LHCN-M2 (cell line): ENCODE measurements at places on chromosomes 16 and 17.

DNA sequence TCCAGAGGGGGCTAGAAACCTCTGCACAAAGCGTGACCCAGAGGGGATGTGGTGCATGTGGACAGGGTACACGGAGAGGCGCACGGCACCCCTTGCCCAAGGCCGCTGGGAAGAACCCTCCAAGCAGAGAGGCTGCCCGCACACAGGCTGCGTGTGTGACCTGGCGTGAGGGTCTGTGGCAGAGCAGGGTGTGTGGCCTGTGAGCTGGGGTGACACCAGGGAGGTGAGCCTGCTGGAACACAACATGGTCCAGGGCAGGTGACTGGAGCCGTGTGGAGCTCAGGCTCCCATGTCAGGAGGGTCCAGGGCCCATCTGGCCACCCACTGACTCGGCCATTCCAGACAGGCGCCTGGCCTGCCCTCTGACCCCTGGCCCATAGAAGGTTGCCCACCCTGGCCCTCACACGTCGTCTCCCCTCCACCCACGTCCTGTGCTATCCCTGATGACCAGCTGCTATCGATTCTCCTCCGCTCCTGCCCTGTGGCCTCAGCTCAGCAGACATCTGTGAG, 14.8 kb upstream of the TMEM204 start:
- DNase-seq: no peak

- DNase-seq: no peak
Observed at GRCh38 chr17:1797323-1797722, 32.4 kb downstream of the SMYD4 start.

DNA sequence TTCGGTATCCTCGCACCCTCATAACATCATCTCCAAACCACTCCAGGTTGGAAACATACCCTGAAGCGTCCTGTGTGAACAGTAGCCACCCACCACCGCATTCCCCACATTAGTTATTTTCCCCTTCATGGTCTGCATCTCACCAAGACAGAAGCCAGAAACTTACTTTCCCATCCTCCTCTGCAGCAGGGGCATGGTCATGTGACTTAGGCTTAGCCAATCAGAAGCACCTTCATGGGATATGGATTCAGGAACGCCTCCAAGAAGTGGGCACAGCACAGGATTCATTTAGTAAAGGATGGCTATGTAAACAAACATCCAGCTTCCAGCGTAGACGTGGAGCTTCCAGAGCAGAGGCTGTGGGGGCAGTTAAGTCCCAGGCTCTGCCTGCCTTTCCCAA, 130.3 kb downstream of the AXIN2 start:
- DNase-seq: no peak

DNA sequence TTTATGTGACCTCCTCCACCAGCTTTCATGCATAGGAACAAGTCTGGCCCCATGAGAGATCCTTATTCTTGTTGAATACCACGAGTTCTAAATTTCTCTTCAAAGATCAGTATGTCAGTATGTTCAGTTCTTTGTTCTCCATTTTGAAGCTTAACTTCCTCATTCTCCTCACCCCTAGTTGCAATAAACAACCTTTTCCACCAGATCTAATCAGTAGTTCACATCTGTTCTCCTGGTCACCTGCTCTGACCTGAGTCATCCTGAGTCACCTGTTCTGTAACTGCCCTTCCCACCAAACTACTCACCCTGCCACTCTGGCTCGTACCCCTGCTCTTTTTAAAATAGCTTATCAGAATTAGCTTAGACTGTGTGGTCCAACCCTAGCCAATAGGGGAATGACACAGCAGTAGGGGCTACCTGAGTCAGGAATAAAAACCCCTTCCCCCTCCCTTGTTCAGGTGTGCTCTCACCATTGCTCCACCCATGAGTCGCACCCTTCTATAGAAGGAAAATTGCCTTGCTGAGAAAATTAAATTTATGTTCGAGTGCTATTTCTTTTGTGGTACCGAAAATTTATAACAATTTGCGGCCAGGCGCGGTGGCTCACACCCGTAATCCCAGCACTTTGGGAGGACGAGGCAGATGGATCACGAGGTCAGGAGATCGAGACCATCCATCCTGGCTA, 94.6 kb downstream of the EMP2 start:
- DNase-seq: no peak

DNA sequence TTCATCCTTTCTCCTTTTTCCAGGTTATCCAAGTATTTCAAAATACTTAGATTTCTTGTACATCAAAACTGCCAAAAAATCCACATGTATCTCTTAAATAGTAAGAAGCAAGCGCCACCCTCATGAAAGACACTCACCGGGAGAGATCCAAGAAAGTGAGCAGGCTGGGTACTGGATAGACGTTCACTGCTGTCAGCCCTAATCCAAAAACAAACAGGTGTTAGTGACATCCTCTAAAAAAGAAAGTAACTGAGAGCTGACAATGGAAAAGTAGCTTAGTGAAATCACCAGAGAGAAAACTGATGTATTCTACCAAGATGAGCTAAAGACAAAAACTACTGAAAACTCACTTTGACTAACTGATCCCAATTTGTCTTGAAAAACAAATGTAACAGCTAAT, 46.1 kb downstream of the MARVELD3 start:
- DNase-seq: peak; percentile 13

- no peak for DNase-seq
Observed at GRCh38 chr16:66623755-66624154, 19.3 kb downstream of the CMTM3 start.

DNA sequence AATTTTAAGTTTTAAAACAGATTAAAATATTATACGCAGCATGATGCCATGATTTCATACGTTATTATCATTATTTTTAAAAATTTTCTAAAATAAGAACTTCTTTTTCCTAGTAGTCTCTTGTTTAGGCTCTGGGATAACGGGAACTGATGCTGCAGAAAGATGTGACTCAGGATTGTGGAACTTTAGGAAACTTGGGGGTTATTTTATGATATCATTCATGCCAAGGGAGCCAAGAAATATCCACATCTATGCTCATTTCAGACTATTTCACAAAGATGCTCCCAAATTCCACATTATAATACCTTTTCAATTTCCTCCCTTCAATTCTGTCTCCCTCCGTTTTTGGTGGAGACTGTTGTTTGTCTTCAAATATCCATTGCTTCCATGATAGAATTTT, 236.4 kb downstream of the HS3ST3A1 start:
- DNase-seq: peak; percentile 35

DNA sequence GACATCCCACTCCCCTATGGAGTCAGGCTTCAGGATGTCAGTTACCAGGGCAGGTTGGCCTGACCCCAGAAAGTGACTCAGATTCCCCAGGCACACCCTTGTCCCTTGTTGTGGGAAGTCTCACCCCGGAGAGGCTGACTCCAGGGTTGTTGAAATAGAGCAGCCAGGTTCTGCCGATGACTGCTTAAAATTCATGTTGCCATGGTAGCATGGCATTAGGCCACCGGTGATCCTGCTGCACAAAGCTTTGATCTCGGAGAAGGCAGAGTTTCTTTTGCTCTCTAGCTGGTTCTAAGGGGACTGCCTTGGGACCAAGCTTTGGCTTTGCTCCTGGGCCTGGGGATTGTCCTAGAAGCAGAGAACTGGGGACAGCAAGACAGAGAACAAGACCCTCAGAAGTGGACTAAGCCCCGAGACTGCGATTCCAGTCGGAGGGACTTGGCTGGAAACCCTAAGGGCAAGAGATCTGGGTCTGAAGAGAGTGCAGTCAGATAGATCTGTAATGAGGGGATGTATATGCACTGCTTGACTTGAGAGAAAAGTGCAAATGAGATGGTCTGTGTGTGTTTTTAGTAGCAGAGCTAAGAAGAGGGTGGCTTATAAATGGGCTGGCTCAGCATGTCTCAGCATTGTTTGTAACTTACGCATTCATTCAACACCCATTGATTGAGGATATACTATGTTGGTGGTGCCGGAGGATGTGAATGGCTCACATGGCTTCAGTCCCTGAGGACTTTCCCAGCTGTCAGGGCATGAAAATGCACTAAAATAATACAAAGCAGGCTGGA, 106.9 kb downstream of the RGS9 start:
- DNase-seq: peak; percentile 32

DNA sequence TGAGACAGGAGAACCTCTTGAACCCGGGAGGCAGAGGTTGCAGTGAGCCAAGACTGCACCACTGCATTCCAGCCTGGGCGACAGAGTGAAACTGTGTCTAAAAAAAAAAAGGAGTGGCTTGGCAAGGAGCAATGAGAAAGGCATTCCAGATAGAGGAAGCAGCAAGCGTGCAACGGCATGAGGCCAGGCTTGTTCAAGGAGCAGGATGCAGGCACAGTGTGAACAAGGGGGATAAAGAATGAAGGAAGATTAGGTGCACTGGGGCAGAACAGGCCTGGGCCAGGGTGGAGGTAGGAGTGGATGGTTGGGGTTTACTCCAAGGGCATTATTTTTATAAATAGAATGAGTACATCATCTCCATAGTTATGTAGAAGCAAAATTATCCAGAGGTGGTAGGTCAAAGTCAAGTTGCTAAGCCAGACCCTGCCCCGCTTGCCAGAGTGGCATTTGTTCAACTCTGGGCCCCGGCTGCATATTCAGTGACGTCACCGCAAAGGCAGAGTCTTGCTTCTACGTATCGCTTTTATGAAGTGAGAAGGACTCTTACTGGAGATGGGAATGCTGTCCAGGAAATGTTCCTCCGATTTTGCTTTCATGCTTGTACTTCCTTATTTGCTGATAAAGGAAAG, 100.2 kb downstream of the KATNIP start:
- DNase-seq: no peak

GRCh38 chr17:81564778-81565177, 12.6 kb upstream of the FAAP100 start:
- DNase-seq: no peak

- DNase-seq: no peak
Observed at GRCh38 chr17:80818871-80819270, 172.8 kb upstream of the CHMP6 start.

GRCh38 chr17:18033442-18034099, 5.4 kb downstream of the ATPAF2 start:
- DNase-seq: peak; percentile 82

- no peak for DNase-seq
Observed at GRCh38 chr17:2362016-2362415, 24.7 kb downstream of the SGSM2 start.

DNA sequence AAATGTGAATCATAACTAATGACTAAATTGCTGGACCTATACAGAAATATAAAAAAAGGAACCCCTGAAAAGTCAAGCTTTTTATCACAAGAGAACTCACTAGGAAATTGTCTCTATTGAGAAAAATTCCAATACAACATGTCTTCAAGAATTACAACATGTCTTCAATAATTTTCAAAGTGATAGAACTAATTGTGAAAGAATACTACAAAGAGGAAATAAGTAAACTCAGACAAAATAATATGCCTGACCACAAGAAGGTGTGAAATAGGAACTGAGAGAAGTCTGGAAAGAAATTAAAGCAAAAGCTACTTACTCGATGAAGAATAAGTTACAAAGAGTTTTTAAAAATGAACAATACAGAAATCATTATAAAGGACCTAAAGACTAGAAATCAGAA, 29.9 kb upstream of the OR1G1 start:
- DNase-seq: no peak
